SW 1271 (cell line): ENCODE measurements at places on chromosomes 11 and 22.

DNA sequence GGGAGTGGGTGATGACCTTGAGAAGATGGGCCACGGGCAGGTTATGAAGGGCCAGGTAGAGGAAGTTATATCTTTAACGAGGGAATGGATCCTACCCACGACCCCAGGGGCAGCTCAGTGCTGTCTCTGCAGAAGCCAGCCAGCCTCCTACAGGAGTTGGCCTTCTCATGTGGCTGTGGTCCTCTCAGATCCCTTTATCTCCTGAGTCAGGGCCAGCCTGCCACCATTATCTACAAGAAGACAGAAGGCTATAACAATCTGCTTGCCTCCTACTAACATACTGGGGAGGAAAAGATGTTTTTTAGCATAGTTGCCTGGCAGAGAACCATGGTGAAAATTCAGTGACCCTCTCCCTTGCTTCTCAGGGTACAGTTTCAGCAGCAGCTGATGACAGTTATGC lies 7.0 kb upstream of the YWHAH start:
- DNase-seq: no peak

GRCh38 chr11:33687733-33688479 lies 12.7 kb downstream of the C11orf91 start:
- peak; percentile 80 for DNase-seq

- no peak for DNase-seq
Observed at GRCh38 chr11:112694813-112695212, 266.4 kb upstream of the NCAM1 start.

DNA sequence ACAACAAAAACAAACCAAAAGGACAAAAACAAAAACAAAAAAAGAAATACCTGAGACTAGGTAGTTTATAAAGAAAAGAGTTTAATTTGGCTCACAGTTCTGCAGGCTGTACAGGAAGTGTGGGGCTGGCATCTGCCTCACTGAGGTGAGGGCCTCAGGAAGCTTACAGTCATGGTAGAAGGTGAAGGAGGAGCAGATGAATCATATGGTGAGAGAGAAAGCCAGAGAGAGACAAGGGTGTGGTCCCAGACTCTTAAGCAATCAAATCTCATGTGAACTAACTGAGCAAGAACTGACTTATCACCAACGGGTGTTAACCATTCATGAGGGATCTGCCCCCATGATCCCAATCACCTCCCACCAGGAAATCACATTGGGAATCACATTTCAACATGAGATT lies 58.8 kb upstream of the ZBED5 start:
- DNase-seq: no peak

DNA sequence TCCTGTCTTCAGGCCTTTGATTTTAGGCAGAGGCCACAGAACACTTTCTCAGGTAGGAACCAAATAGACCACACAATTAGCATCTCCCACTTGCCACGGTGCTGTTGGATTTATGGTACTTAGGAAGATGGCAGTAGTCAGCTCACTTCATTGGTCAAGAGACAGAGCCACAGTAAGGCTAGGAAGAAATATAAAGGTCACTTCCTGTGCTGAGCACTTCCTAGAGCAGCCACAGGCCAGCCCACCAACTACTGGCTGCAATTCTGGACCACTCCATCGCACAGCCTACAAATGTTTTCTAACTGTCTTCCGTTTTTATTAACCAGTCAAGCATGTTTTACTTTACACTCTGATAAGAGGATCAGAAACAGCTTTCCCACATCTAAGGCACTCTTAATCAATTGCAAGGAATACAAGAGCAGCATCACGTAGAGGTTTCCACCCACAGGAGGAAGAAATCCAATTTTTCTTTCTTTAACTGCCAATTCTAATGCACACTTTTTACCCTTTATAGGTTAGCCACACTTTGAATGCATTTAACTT lies 54.7 kb downstream of the ABTB2 start:
- DNase-seq: no peak

DNA sequence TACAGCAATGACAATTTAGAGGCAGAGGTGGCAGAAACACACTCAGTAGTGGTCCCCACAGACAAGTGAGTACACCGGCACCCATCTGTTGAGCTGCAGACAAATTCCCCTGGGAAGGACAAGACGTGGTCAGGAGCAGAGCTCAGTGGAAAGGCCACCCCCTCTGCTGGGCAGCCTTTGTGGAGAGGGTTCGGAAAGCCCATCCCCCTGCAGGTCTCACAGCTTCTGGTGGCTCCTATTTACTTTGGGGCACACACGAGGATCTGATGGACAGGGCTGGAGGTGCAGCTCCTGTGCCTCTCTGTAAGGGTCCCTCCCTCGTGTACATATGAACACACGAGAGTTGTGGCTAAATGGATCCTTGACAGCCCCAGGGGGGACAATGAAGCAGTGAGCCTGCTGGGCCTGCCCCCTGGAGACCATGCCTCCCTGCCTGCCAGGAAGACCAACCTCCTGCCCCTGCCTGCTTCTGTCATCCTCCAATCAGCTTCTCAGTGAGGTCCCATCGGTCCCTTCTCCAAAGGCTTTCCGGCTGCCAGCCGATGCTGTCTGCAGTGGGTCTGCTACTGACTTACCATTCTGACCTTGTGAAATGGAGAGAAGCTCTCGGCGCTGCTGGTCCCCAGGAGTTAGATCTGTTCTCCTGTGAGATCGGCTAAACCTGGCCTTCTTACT lies 161.5 kb downstream of the CACNA1I start:
- DNase-seq: no peak

- no peak for DNase-seq
Observed at GRCh38 chr22:37273126-37273845, 9.0 kb upstream of the CYTH4 start.

GRCh38 chr11:58771458-58771855 lies 39.7 kb upstream of the GLYAT start:
- DNase-seq: no peak

- no peak for DNase-seq
Observed at GRCh38 chr11:27215471-27216269, 147.3 kb downstream of the CCDC34 start.

GRCh38 chr11:79461144-79461543 lies 20.3 kb upstream of the TENM4 start:
- peak; percentile 24 for DNase-seq

GRCh38 chr11:26522912-26523610 lies 49.0 kb downstream of the MUC15 start:
- no peak for DNase-seq

DNA sequence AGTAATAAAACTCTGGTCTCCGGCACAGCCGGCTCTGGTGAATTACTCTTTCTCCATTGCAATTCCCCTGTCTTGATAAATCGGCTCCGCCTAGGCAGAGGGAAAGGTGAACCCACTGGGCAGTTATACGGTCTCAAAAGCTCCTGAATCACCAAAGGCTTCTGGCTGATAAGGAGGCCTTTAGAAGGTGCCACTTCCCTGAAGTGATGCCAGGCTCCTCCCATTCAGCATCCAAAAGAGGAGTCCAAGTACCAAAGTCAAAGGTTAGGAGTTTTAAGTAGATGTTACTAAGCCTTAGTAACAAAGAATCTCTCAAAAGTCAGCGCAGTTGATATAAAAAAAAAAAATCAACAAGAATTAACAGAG lies 11.8 kb upstream of the ALKBH8 start:
- DNase-seq: no peak

GRCh38 chr11:117829369-117829725 lies 4.8 kb upstream of the FXYD2 start:
- DNase-seq: no peak

DNA sequence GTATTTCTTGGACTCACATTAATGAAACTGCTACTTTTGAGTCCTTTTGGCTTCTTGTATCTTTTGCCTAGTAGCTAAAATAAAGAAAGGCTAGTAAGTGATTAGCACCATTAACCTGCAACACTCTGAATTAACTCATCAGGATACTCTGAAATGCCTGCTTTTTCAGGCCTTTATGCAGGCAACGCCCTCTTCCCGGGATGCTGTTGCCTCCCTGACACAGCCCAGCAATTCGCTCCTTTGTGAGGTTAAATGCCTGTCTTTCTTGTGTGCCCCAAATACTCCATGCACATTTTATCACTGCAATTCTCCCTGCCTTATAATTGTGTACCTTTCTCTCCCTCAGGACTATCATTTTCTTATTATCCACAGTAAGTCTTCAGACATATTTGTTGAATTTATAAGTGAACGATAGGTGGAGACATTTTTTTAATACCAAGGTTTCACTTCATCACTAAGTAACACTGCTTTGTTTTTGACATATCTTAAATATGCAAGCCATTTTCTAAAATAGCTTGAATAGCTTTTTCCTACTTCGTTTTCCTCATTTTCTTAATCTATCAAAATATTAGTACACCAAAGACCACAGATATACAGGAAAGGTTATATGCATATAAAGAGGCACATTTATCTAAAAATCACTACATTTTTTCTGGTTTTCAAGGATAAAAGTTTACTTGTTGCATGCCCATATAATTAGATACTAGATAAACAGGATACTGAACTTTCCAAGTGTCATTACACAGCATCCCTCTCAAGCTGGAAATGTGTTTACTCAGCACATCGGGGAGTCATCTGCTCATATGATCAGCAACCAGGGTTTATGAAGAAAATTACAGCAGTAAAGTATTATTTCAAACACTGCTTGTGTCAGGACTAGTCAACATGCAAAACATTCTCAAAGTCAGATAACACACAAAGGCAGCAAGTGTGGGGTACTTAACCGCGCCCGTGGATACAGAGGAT lies 48.5 kb upstream of the DDI1 start:
- DNase-seq: no peak

DNA sequence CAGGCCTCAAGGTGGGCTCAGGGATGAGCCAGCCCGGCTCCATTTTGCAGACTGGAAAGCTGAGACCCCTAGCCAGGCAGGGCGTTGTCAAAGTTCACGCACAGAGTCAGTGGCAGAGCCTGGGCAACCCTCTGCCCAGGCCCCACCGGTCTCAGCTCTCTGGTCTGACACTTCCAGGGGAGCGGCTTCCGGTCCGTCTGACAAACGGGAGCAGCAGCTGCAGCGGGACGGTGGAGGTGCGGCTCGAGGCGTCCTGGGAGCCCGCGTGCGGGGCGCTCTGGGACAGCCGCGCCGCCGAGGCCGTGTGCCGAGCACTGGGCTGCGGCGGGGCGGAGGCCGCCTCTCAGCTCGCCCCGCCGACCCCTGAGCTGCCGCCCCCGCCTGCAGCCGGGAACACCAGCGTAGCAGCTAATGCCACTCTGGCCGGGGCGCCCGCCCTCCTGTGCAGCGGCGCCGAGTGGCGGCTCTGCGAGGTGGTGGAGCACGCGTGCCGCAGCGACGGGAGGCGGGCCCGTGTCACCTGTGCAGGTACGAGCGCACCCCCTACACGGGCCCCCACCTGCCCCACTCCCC lies 36.0 kb downstream of the CD6 start:
- no peak for DNase-seq

DNA sequence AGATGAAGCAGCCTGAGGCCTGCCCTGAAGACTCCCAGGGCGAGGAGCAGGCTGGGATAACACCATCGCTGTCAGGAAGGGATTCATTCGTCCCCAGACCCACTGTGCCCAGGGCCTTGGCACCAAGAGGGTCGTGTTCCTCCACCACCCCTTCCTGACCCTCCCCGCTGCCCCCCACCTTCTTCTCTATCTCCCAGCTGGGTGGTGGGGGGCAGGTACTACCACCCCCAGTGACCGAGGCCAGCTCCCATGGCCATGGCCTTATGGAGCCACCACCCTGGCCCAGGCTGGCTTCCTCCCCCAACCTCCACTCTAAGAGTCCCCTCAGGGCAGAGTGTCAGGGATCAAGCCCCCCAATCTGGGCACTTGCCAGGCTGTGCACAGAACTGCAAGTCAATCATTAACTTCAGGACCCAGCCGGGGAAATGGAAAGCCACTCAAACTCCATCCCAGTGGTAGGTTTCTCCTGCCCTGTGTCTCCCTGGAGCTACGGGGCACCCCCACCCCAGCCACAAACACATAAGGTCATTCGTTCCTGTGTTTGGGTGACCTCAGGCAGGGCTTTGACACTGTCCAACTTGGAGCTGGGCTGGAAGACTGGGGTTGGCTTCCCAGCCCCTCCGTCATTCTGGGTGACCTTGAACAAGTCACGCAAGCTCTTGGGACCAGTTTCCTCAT lies 33.3 kb upstream of the WNT11 start:
- DNase-seq: no peak

DNA sequence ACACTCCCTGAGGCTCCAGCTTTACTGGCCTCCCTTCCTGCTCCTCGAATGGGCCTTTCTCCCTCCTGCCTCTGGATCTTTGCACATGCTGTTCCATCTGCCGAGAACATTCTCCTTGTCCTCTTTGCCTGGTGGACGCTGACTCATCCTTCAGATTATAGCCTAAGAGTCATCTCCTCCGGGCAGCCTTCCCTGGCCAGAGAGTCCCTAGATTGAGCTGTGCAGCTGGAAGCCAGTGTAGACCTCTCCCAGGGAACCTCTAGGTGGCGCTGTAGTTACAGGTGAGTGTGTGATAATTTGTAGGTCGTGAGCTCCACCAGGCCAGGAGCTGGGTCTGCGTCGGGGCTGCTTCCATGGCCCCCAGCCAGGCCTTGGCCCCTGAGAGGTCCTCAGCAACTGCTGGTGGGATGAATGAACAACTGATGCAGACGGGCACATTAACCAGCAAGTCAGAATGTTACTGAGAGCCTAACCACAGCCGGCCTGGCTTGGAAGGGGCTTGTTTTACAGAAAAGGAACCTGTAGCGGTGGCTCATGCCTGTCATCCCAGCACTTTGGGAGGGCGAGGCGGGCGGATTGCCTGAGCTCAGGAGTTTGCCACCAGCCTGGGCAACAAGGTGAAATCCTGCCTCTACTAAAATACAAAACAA lies 8.7 kb downstream of the PNPLA5 start:
- DNase-seq: peak; percentile 75

DNA sequence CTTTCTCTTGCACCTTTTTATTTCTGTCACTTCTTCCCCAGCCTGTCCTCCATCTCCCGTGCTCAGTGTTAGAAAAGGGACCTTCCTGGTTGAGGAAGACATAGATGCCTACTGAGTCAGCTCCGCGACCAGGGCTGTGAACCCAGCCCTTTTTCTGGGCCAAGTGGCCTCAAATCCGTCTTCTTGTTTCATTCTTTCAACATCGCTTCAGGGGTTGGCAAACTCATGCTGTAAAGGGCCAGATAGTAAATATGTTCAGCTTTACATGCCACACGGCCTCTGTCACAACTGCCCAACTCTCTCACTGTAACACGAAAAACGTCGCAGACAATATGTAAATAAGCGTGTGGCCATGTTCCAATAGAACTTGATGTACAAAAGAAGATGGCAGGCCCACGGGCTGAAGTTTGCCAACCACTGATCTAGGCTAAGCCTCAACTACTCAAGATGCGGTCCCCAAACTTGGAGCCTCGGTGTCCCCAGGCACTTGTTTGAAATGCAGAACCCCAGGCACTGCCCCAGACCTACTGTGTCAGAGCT lies 338.4 kb downstream of the MN1 start:
- no peak for DNase-seq

DNA sequence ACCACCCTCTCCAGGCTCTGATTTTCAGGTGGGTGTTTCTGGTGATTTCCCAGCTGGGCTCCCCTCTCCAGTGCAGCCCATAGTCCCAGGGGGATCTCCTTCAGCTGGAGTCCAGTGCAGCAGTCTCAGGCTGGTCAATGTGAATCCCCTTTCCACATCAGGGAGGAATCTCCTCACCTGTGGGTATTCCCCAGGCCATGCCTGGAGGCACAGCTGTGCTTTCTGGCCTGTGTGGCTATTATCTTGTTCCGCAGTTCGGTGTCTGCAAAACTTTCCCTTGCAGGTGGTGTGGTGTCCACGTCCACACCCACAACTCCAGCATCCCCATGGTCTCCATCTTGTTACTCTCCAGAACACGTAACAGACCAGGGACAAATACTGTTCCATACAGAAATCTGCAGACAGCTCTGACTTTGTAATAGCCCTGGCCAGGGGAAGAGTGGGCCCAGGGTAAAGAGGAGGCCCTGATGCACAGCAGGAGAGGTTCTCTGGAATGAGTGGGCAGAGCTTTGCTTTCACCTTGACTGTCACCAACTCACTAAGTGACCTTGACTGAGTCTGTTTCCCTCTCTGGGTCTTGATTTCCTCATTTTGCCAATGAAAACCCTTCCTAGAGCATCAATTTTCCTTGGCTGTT lies 183.2 kb downstream of the CSNK2A3 start:
- no peak for DNase-seq
